Activated T-cell treated with anti-CD3 and anti-CD28 coated beads, Interleukin-2, amount 50 U/mL, for 4 hours (primary cell): ENCODE measurements at places on chromosomes 3 and 15.

DNA sequence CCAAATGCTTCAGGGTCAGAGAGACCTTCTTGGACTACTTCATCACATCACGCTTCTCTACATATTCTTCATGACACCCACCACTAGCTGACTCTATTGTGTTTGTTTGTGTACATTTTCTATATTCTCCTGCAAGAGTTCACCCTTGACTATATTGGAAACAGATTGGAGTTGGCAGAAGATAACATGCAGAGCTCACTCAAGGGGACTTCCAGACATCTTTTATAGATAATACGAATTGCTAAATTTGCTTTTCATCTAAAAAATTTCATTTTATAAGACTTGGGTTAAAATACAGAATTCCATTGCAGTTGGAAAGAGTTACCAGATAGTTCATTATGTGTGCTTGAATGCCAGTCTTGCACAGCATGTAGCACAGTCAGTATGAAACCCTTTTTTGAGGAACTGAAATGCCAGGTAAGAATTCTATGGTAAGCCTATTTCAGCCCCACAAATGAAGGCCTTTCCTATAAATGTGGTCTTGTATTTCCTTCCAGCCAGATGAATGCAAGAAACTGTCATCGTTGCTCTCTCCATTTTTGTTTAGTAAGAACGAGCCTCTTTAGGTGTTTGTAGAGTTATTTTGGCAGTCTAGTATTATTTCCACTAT, 177.6 kb downstream of the GHSR start:
- DNase-seq, result no peak

DNA sequence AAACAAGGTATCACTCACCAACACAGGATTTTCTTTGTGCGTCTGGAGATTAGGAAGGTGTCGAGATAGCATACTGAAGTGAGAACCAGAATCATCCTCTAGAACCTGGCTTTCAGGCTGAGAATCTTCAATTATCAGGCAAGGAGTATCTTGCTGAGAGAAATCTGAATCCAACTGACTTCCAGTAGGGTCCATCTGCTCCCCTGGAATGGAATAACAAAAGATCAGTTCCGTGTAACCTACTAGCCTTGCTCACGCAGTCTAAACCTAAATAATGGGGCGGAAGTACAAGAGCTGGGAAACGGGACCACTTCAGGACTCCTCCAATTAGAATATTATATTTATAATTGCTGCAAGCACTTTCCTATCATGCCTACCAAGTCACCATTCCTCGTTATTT, 690 bp downstream of the TP53BP1 start:
- no peak for DNase-seq

GRCh38 chr15:63933522-63933921, 99.8 kb upstream of the HERC1 start:
- no peak for DNase-seq

DNA sequence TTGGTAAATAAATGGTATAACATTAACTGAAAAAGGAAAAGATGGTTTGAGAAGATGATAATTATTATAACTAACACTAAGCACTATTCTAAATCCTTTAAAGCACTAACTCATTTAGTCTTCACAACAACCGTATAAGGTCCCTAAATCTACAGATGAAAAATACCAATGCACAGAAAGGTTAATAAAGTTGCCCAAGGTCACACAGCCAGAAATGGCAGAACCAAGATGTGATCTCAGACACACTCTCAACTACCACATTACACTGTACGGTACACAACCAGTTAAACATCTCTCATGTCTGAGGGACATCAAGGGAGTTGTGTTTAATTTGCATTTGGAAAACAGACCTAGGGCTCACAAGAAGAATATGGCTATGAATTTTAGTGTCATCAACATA, 23.1 kb downstream of the RAB27A start:
- DNase-seq, result no peak

DNA sequence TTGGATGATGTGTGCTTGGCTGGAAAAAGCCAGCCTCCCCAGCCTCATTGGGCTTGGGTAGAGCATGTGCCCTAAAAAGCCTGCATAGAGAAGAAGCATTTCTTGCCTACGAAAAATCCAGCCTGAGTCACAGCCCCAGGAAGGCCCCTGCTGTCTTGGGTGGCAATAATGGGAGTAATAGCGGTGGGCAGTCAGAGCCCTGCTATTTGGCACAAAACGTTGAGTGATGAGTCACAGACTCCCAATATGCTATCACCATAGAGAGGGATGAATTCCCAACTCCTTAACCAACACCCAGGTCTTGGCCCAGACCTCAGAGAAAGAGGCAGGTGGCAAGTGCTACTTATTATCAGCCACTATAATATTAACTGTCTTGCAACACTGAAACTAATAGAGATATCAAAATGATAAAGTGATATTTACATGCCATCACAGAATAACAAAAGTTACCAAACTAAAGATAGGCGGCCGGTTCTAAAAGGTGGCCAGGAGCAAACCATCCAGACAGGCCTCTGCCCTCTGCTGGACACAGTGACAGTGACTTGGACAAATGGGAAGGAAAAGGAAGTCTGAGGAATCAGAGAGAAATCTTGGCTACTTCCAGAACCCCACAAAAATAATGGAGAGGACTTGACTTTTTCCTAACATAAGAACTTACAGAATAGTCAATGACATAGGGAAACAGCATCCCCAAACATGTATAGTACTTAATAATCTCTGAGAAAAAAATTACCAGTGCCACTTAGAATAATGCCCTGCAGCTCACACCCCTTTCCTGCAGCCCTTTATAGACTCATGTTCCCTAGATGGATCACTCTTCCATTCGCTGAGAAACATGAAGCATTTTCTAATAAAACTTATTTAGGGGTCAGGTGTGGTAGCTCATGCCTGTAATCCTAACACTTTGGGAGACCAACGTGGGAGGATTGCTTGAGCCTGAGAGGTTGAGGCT, 51.9 kb upstream of the MUC13 start:
- DNase-seq, result no peak

GRCh38 chr3:71047616-71048531, 535.7 kb downstream of the FOXP1 start:
- DNase-seq, result no peak

DNA sequence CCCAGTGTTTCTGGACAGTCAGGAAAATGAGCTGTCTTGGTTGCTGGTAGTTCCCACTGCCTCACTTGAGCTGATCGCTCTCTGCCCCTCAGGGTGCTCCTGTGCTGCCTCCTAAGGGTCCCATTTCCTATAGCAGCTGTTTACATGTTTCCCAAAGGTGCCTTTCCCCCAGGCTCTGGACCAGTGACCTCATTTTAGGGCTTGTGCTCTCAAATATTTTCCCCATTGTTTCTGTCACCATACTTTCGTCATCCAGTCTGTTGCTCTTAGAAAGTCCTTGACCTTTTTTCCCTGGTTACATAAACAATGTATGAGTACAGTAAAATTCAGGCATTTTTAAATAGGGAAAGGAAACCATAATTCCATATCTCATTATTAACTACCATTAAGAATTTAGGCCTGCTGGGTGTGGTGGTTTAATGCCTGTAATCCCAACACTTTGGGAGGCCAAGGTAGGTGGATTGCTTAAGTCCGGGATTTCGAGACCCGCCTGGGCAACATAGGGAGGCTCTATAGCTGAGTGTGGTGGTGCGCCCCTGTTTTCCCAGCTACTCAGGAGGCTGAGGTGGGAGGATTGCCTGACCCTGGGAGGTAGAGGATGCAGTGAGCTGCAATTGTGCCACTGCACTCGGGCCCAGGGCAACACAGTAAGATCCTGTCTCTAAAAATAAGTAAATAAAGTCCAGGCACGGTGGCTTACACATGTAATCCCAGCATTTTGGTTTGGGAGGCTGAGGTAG, 11.7 kb downstream of the RAD54L2 start:
- no peak for DNase-seq

DNA sequence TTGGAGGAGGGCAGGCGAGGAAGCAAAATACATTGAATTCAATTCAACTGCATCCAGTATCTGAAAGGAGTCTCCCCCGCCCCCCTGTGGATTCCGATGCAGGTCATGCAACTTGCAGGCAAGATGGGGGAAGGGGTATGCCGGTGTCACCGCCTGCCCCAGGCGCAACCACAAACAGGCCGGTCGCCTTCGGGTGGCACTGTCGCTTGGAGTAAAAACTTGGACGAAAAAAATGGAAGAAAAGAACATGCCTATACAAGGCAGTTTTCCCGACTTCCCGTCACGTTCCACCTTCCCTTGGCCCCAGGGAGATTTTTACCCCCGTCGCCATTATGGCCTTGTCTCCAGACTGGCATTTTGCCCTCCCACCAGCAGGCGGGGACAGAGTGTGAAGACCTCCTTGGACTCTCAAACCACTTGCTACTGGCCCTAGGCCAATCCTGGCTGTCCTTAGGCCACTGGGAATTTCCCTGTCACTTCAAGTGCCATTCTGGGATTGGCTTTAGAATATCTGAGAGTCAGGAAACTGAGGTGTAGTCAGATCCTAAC, 1.6 kb upstream of the NTRK3 start:
- DNase-seq, result no peak
